Stimulated activated CD4-positive, alpha-beta T cell treated with anti-CD3 and anti-CD28 coated beads, Interleukin-2, amount 100 ng/mL, for 4 hours (primary cell): ENCODE measurements at places on chromosomes 16 and 17.

- DNase-seq, result no peak
Observed at GRCh38 chr17:76263896-76264295, 1.3 kb upstream of the UBALD2 start.

GRCh38 chr17:20008242-20009051 is 712 bp upstream of the SPECC1 start:
- no peak for DNase-seq

GRCh38 chr17:74744714-74745547 is 3.5 kb upstream of the NHERF1 start:
- peak; percentile 65 for DNase-seq

DNA sequence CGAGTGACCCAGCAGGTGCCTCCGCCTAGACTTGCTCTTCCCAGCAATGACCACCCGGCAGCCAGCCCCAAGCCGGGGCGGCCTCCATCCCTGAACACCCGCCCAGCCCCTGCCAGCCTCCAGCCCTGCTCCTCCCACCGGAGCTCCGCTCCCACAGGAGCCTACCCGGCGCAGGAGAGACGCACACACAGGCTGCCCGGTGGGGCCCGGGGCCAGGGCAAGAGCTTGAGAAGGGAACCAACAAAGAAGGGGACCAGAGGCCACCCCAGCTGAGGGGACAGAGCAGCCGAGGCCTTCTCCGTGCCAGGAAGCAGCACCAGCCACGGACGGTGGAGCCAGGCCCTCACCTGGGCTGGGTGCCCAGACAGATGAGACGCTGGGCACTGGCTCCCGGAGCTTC is 13.8 kb downstream of the PKD1 start:
- DNase-seq, result no peak

DNA sequence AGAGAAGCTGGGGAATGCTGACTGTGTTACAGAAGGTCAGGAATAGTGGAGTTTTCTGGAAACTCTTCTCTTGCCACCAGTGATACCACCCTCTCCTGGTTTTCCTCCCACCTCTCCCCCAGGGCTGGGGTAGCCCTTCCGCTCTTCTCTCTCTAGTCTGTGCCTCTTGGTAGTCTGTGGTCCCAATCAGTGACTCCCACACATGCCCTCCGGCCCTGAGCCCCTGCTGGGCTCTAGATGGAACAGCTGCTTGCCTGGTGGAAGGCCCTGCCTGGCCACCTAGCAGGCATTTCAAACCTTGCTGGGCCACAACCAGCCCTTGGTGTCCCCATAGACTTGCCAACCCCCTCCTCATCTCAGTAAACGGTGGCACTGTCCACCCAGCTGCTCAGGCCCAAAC is 15.2 kb upstream of the MTSS2 start:
- DNase-seq, result no peak

DNA sequence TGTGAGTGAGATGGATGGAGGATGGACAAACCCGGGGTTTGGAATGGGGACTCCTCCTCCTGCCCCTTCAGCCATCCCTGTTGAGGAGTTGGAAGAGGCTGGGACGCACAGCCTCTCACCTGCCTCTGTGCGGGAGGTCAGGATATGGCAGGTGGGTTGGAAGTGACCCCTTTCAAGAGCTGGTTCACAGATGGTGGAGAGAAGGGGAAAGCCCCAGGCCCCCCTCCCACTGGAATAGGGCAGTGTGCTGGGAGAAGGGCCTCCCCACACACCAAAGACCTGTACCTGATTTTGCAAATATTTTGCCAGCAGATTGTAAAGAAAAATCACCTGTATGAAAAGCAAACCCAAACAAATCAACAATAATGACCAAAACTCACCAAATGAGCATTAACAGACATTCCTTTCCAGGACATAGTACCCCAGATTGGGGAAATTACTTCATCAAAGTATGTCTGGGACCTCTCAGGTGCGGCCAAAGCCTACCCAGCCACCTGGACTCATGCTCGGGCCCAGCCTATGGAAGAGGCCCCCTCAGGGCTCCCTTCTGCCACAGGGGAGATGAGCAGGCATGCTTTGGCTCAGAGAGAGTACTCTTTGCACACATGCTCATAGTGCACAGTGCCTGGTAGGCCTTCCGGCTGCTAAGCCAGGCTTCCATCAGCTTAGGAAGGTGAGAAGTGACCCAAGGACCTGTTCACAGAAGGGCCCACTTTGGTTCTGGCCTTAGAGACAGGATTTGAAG is 7.8 kb downstream of the SLC47A2 start:
- DNase-seq, result no peak

DNA sequence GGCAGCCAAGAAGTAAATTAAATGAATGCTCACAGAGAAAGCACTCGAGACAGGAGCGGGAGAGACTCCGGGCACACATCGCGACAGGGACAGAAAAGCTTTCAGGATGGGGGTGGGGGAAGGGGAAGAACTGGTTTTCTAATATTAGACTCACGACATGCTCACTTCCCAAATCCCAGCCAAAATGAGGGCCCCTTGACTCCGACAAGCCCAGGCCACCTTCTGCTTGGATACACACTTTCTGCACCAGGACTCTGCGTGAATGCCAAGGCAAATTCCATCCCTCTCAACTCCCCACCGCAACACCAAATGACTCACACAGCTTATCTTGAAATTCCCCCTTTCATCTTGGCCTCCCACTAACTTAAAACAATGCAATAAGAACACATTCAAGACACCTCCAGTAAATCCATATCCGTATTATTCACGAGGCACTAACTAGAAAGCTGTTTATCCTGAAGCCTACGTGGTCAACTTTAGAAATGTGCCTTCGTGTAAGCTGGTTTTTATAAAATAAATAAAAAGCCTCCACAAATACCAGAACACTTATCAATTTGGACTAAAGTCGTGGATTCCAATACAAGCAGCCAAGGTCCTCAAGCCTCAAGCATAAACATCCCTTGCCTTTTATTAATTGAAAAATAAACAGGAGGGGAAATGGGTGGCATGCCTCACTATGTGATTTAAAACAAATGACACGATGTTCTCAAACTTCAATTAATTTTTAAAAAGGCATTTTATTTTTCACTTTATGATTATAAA is 46.1 kb downstream of the NXN start:
- DNase-seq, result no peak

GRCh38 chr16:29700253-29700987 is 21.4 kb downstream of the QPRT start:
- peak; percentile 62 for DNase-seq

DNA sequence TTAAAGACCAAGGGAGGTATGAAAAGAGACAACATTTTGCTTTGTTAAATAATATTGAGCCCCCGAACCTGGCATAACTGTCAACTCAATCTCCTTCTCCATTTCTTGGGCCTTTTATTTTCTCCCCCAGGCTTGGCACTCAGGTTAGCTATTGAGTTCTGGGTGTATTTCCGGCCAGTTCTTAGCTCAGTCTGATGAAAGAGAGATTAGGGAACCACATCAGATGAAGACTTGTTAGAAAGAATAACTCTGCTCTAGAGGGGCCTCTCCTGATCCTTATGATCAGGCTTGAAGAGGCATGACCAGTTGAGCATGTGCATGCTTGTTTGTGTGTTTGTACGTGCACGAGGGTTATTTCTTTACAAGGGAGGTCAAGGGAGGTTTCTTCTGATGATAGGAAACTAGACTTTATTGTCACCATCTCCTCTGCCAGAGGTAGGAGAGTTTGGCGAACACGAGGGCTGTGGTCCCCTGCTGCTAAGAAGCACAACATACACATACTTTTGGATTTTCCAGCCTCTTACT is 29.2 kb upstream of the HS3ST2 start:
- no peak for DNase-seq

- DNase-seq, result no peak
Observed at GRCh38 chr16:9286930-9287329, 195.5 kb downstream of the HAPSTR1 start.
